Liver (tissue), 10 donors: ENCODE measurements at places on chromosomes 2 and 18.

DNA sequence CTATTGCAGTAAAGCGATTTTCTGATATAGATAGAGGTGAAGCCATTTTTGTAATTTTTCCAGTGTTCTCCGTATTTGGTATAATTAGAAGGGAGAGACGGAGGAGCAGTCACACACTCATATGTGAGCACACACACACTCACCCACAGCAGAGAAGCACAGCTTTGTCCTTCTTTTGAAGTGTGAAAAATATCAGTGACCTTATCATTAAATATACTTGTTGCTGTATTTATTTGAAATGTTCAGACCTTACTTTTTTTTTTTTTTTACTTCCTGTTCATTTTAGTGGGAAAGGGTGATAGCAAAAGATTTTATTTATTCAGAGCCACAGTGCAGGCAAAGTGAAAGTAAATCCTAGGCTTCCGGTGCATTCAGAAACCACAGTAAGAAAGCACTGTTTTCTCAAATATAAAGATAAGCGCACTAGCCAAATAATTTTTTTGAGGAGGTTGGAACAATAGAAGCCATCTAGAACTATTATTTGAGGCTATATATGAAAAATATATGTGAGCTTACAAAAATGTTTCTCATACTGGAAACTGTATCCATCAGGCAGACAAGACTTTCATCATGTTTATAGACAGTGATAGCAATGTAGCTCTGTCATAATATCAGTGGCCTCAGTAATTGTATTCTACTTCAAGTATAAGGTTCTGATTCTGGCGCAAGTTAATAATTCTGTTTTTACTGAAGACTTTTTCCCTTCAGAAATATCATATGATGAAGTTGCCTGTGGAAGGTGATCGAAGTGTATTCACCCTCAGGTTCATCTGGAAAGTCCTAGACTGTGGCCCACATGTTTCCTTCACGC lies 37.2 kb downstream of the TSHZ1 start:
- no peak for DNase-seq

DNA sequence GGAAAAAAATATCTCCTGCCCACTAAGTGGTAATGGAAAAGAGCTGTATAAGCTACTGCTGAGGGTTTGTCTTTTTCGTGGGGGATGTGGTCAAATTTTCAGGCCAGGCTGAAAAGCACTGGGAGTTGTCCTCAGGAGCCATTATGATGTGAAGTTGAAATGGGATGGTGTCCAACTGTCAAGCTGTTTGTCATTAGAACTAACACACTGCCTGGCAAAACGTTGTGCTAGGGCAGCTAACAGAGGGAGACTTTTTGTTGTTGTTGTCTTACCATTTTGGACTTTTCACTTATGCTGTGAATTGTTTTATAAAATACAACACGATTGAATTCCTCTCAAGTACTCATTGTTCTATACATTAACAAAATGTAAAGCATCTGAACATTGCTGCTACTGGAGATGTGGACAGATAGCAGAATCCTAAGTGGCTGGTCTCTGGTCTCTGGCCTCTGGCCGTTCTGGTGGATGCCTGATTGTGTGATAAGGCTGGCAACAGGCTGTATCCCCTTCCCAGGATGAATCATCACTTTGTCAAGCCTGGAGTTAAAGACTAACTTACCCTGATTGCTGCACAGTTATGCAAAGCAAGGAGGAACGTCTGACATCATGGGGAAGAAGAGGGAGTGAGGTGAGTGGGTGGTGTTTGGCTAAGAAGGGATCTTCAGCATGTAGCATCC lies 2.3 kb downstream of the MYO1B start:
- no peak for DNase-seq

- no peak for DNase-seq
Measured at GRCh38 chr18:10055125-10055750, 141.4 kb downstream of the VAPA start.

DNA sequence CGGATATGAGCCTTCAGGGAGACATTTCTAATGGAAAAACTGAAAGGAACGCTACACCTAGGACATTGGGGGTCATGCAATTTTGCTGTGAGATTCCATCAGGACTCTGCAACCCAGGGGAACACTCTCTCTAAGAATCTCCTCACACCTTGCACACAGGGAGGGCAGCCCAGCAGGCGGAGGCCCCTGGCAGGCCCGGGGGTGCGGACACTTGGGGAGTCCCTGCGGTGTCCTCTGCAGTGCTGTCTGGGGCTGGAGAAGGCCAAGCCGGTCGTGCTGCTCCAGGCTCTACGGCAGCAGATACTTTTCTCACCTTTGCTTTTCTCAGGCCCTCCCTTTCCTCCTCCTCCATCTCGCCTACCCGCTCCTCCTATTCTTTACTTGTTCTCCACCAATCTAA lies 54.7 kb upstream of the FAM110C start:
- no peak for DNase-seq

GRCh38 chr2:204897561-204897960 lies 352.3 kb downstream of the PARD3B start:
- DNase-seq, result no peak

DNA sequence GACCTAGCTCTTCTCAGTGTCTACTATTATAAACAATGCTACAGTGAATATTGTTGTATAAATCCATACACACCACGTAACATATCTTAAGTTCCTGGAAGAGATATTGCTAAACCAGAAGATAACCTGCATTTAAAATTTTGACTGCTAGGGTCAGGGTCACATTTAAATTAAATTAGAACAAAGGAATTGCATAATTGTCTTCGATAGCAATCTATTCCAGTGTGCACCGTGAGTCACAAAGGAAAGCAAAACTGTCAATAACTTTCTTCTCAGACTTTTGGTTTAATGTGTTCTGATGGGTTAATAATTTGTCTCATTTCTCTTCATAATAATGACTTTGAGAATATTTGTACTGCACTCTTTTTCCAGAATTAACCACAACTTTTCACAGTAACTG lies 4.2 kb downstream of the GEN1 start:
- DNase-seq, result no peak
